ENCODE measurements at places on chromosomes 7 and 10.
A peak's percentile ranks its signal among the peaks of the same experiment; 100 is the strongest.

- DNase-seq: no peak
These were observed 12.2 kb upstream of the FAM53B start for GRCh38 chr10:124756156-124756903.

- no peak for DNase-seq
These were observed 3.2 kb downstream of the TRPV6 start for GRCh38 chr7:142882338-142882678.

DNA sequence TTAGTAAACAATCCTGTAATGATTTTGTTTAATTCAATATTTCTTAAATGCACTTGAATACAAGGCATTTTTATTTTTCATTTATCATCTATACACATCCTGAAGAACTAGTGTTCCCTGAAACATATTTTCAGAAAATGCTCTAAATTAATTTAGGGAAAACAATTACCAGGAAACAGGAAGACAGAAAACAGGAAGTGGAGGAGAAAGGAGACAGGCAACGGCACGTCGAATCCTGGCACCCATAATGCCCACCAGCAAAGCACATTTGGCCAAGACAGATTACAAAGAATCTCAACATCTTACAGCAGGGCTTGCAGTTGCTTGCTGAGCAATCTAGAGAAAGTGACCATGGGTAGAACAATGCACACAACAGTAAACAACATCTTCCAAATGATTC lies 571.1 kb downstream of the GRID1 start:
- DNase-seq: no peak

- no peak for DNase-seq
These were observed 57.2 kb upstream of the TMEM196 start for GRCh38 chr7:19830604-19831003.

GRCh38 chr7:142478479-142479220 lies 220.8 kb upstream of the PRSS58 start:
- DNase-seq: no peak

DNA sequence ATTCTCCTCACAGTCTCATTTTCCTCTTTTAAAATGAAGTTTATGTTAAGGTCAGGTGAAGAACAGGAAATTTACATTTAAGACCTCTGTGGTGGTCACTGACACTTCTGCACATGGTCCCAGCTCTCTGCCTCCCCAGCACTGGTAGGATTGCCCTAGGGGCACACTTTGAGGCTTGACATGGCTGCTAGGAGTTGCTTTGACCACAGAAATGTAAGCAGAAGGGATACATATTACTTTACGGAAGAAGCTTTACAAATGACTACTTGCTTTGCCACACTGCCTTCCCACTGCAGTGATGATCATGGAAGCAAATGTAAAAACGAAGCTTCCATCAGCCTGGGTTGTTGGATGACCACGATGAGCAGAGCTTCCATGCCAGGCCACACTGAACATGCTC lies 53.1 kb upstream of the RSU1 start:
- DNase-seq: no peak

GRCh38 chr7:30171766-30172447 lies 37.1 kb downstream of the MTURN start:
- DNase-seq: no peak

GRCh38 chr7:72161534-72161933 lies 250.6 kb downstream of the CALN1 start:
- DNase-seq: no peak

GRCh38 chr7:72416846-72417245 lies 4.7 kb upstream of the CALN1 start:
- no peak for DNase-seq

DNA sequence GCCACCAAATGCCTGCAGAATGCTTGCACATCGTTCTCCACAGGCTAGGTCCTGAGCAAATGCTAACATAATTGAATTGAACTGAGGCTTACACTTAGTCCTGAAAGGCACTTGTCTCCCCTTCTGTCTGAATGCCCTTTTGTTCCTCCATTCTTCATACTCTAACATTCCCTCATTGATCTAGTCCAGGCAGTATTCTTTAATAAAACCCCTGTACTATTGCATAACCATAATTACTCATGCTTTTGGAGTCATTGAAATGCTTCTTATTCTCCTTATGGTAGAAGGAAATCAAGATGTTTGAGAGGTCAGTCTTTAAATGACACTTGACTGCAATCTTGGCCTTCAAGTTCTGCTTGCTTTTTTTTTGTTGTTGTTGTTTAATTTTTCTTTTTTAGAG lies 7.1 kb downstream of the PI4K2A start:
- DNase-seq: no peak

GRCh38 chr10:95524358-95525032 lies 36.7 kb downstream of the SORBS1 start:
- DNase-seq: no peak

- no peak for DNase-seq
These were observed 57.4 kb upstream of the BAIAP2L1 start for GRCh38 chr7:98458090-98458875.

- no peak for DNase-seq
These were observed 107.0 kb upstream of the MGMT start for GRCh38 chr10:129360046-129360445.

- no peak for DNase-seq
These were observed 22.6 kb upstream of the CREB5 start for GRCh38 chr7:28389504-28390395.

DNA sequence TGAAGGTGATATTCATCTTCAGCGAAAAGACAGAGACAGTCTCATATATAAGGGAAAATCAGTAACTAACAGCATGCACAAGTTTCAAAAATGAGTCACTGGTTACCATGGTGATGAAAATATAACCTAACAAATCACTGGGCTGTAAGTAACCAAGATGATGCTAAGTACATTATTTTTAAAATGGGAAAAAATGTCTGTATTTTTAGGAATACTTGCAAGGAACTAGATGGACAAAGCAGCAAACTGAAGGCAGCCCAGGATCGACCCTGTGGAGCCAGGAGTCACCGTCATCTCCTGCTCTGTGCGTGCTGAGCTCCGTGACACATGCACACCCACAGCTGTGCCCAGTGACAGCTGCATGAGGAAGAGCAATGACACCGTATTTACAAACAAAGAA lies 137.3 kb downstream of the ELMO1 start:
- peak; percentile 17 for DNase-seq

DNA sequence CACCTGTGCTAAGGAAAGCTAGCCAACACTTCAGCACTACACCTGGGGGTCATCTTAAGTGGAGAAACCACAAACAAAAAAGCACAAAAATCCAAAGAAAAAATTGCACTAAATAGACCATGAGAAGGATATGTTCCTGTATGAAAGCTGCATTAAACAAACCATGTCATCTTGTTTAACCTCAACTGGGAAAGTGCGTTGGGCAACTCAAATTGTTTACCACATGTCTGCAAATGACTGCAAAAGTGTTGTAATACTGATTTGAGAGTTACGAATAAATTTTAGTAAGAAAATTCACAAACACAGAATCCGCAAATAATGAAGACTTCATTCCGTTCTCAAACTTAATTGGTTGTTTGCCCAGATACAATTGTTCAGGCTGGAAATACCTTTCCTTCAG lies 111.9 kb upstream of the EGFR start:
- DNase-seq: no peak

DNA sequence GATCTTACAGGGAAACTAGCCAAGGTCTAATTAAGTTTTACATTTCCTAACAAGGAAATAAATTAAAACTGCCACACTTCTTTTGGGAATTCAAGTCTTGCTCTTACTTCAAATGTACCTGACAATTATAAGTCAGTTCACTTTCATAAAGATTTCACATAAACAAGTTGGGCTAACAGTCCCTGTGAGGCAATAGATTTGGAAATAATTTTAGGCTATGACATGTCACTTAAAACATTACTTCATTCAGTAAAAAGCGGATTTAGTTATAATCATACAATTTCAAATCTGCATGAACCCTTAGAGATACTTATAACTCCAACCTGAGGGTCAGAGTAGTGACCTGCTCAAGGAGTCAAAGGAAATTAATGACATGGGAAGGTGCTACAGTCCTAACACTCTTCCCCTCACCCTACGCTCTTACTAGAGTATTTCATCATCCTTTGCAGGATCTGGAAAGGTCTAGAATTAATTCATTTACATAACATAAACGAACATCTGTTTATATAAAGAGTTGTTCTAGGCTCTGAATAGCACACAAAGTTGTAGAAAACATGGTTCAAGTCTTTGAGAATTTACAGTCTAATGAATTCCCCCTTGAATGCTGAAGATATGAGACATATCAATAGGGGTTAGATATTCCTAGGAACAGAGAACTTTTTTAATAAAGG lies 32.3 kb upstream of the DNAJB12 start:
- no peak for DNase-seq
